Omental fat pad (tissue), 4 donors: ENCODE measurements at places on chromosomes 11 and 22.

GRCh38 chr22:48051796-48052620, 1289.6 kb downstream of the TBC1D22A start:
- no peak for DNase-seq

DNA sequence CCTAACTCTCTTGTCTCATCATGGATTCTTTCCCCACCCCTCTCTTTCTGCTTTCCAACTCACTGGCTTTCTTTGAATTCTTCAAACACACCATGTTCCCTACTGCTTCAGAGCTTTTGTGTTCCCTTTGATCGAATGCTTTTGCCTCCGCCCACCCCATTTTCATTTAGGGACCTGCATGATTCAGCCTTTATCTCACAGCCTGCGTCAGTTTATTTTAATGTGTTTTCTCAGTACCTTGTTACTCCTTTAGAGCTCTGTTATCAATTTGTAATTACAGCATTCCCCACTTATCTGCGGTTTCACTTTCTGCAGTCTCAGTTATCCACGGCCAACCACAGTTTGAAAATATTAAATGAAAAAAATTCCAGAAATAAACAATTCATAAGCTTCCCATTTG, 451.3 kb downstream of the METTL15 start:
- DNase-seq = no peak

GRCh38 chr11:8387141-8387540, 123.5 kb upstream of the LMO1 start:
- no peak for DNase-seq

GRCh38 chr11:19232910-19233503, 7.7 kb downstream of the E2F8 start:
- no peak for DNase-seq

- no peak for DNase-seq
Measured at GRCh38 chr22:49688516-49689254, 139.0 kb downstream of the BRD1 start.

DNA sequence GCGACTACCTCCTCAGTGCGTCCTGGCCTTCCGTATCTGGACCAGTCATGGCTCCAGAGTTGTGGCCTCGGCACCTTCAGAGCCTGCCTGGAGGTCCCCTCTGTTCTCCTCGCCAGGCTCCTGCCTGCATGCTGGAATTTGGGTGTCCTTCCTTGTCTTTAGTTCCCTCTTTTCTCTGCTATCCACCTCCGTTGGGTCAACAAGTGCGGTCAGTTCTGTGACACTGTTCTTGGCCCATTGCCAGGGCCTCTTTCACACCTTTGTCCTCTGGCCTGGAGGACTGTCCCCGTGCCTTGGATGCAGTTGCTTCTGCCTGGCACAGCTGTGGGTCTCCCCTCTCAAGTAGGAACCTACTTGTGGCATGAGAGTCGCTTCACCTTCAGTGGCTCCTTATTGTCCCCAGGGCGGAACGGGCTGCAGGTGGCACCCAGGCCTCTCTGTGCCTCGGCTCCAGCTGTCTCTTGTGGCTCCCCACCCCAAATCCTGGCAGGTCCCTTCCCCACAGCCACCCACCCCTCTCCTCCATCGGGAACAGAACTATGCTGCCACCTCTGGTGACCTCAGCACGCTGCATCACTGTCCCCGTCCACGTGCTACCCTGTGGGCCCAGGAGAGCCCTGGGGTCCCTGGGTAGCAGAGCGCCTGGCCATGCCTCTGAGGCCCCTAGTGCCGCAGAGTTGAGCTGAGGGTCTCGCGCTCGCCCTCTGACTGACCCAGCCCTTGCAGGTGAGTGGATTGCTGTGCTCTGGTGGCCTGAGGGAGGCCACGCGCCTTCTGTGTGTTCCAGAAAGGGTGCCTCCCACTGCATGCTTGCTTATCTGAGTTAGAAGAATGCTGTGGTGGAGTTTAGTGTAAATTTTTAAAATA, 4.7 kb downstream of the DGCR8 start:
- DNase-seq = no peak

- peak; percentile 31 for DNase-seq
Measured at GRCh38 chr11:75475767-75476650, 43.0 kb upstream of the KLHL35 start.

DNA sequence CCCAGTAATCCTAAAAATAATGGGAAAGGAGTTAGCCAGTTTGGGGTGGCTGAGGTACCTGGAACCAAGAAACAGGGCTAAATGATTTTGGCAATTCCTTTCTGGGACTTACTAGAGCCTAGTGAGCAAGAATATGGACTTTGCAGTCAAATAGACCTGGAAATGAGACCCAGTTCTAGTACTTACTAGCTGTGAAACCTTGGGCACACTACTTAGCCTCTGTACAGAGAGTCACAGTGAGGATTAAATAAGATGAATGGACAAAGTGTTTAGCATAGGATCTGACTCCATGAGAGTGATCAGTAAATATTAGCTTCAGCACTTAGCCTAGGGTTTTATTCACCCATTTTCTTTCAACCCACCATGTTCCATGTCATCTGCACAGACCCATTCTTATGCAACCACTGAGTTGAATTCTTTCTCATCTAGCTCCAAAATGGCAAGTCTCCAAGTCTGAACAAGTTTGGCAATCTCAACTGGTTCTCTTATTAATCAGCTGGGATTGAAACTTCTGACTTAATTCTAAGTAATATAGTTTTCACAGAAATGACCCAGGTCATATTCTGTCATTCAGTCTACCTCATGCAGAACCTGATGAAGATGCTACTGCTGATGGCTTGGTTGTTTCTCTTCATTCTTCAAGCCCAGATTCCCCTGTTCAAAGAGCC, 15.0 kb upstream of the SORL1 start:
- DNase-seq = no peak

GRCh38 chr11:61516675-61517572, 8.4 kb downstream of the LRRC10B start:
- DNase-seq = peak; percentile 64

GRCh38 chr11:130533871-130534270, 85.4 kb downstream of the ADAMTS15 start:
- DNase-seq = no peak

- DNase-seq = no peak
Measured at GRCh38 chr11:72229336-72229924, 4.9 kb downstream of the INPPL1 start.

DNA sequence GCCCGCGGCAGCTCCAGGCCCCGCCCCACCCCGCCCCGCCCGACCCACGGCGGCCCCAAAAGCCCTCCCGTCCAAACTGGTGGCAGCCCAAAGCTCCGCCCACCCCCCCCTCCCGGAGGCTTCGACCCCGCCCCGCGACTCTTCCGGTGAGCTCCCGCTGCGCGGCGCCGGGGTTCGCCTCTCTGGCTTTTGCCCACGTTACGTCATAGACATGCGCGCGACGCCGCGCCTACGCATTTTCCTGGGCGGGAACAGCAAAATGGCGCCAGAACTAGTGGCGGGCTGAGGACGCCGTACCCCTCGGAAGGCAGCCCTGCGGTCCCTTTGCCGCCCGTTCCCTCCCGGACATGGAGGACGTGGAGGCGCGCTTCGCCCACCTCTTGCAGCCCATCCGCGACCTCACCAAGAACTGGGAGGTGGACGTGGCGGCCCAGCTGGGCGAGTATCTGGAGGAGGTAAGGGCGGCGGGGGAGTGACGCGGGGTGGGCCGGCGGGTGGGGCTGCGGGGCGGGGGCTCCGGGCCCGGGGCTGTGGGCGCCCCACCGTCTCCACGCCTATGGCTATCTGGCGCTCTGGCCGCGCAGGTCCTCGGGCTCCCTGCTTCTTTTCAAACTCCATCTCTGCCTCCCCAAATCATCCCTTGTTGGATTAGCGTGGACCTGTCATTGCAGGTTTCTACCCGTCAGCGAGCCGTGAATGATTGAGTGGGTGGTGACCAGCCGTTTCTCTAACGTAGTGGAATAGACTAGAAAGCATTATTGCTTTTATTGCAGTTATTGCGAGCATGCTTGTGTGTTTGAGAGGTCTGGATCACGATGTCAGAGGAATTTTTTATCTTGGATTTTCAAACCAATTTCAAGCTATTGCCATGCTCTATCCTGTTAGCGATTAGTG, at the start of gene NCAPH2:
Gene NCAPH2 (plus strand): TSS at position 234 of the 894 bp plus-strand sequence. CDS start 114 bp downstream, at position 348.
- DNase-seq = peak; percentile 89

GRCh38 chr11:1401656-1402221, 12.0 kb downstream of the BRSK2 start:
- no peak for DNase-seq

DNA sequence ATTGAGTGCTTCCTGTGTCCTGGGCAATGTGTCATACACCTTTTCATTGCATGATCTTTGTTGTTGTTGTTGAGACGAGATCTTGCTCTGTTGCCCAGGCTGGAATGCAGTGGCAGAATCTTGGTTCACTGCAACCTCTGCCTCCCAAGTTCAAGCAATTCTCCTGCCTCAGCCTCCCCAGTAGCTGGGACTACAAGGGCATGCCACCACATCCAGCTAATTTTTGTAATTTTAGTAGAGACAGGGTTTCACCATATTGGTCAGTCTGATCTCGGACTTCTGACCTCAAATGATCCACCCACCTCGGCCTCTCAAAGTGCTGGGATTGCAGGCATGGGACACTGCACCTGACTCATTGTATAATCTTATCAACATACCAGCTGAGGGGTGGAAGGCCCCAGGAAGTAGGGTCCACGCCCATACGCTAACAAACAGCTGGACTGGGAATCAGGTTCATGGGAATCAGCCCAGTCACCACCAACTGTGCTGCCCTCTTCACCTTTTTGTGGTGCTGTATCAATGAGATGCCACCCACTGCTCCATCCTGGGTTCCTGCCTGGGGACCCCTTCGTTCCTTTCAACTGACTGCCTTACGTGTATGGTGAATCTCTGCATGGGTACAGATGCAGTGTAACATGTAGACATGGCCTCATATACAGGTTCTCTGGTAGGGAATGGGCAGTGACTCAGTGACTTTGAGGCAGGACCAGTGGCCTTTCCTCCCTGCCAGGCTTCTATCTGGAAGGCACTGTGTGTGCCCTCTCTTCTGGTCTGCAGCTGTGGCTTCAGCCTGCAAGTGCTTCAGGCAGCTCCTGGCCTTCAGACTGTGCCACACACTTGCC, 32.5 kb upstream of the YWHAH start:
- no peak for DNase-seq

- no peak for DNase-seq
Measured at GRCh38 chr11:128713595-128713994, 19.7 kb downstream of the FLI1 start.
